ENCODE measurements at places on chromosomes 6 and 20.

DNA sequence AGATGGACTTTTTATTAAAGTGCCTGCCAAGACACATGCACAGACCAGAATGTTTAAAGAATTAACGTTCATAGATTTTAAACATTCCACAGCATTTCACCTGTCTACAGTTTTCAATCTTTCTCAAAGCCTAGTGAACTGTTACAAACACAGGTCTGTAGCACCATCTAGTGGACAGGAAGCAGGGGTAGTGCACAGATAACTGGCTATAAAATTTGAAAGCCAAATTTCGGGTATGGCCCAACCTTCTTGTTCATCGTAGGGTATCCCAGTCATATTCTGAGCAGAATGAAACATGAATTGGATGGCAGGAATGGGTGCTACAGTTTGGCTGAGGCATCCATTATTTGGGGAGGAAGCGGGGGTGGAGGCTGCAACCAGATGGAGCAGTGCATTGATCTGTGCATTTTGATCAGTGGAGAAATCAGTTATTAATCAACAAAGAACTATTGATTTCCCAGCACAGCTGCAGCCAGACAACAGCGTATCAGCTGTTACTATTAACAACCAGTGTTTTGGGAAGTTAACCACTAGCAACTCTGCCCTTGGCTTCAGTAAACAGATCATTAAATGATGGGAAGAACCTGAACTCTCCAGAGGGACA lies 56.1 kb upstream of the B3GAT2 start:
- peak; percentile 15 for DNase-seq

DNA sequence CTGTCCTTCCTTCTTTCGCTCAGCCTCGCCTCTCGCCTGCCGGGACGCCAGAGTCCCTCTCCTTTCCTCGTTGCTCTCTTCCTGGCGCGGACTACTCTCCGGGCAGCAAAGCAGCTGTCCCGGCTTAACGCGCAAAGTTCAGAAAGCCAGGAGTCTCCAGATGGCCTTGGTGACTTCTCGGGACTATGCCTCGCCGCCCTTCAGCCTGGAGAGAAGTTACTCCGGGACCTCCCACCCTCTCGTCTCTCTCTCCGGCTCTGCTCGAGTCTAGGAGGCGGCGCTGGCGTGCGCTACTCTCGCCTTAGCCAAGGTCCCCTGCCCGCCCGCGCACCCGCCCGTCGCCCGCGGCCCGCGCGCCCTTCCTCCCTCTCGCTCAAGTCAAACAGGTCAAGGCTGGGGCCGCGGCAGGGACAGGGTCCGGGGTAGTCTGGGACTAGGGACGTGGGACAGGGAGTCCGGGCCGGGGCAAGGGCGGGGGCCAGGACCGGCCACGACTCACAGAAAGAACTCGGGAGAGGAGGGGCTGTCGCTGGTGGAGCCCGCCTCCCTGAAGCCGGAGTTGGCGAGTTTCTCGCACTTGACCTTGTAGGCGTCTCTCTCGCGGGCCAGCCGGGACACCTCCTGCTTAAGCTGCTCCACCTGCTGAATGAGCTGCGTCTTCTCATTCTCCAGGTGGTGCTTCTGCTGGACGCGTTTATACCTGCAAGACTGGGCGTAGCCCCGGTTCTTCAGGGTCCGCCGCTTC lies 1.5 kb downstream of the MAFB start:
- DNase-seq = no peak

DNA sequence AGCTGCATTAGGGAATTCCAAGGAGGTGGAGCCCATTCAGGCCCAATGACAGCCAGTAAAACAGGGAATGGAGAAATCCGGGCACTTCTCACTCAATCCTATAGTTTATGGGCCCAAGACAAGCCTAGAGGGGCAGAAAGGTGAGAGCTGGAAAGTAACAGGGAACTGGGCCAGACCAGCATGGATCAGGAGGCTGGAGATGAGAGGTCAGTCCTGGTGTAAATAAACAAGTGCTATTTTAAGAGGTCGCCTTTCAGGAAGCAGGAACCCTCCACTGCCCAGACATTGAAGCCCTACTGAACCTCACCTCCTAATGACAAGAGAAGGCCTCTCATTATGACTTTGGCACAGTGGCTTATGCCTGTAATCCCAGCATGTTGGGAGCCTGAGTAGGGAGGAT lies 57.2 kb upstream of the TGM3 start:
- DNase-seq = no peak

DNA sequence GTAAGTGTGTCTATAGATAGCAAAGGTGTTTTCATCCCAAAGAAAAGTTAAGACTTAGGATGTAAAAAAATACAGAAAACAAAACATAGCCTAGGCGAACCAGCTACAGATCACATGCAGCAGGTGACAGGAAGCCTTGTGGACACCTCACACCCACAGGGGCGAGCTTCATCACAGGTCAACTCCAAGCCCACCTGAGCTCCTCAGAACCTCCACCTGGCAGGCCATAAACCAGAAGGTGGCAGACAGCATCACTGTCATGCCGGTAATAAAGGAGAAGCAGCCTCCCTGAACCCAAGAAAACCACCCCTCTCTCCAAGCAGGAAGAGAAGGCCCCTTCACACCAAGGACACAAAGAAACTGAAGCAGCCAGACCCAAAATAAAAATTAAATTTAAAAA lies 1.0 kb downstream of the RALGAPA2 start:
- no peak for DNase-seq

DNA sequence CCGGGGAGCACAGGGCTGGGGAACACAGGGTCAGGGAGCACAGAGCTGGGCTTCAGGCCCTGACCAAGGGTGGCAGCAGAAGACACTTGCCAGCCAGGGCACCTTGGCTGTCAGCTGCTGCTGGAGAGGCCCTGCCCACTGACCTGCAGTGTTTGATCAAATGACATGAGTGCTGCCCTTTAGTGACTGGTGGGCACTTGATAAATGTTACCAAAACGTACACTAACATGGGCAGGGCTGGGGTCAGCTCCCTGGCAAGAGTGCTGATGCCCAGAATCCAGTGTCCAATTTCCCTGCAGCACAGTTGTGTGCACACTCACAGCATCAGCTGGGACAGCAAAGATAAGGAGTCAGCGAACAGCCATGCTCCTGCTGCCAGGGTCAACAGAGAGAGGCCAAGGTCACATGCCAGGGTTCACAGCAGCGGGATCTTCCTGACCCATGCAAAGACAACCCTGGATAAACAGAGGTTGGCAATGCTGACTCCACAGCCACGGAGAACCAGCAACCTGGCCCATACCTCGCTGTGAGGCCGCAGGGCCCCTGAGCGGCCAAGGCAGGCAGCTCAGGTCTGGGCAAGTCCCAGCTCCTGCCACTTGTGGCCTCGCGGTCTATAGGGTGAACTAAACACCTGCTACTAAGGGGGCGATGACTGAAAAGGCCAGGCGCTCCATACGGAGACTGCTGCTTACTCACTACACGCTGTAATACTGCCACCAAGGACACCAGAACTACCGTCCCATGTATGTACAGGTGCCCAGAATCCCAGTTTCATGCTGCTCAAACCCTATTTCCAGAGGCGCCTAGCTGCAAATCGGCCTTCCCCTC lies 46.3 kb downstream of the NINL start:
- DNase-seq = no peak

DNA sequence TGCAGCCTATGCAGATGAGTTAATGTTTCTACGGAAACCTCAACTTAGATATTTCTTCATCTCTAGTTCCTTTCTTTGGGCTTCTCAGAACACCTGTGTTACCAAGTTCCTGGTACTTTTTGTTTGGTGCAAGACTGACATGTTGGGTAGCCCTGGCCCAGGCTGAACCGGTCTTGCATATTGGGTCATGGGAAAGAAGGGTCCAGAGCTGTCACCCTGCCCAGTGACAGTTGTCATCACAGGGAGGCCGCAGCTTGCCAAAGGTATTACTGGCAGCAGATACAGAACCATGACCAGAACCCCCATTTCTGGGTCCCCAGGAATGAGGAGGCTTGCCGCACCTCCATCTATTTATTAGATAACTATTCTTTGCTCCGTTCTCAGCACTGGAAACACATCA lies 40.2 kb downstream of the PDYN start:
- no peak for DNase-seq

- DNase-seq = no peak
These were observed 49.6 kb downstream of the SULF2 start for GRCh38 chr20:47735412-47736400.

DNA sequence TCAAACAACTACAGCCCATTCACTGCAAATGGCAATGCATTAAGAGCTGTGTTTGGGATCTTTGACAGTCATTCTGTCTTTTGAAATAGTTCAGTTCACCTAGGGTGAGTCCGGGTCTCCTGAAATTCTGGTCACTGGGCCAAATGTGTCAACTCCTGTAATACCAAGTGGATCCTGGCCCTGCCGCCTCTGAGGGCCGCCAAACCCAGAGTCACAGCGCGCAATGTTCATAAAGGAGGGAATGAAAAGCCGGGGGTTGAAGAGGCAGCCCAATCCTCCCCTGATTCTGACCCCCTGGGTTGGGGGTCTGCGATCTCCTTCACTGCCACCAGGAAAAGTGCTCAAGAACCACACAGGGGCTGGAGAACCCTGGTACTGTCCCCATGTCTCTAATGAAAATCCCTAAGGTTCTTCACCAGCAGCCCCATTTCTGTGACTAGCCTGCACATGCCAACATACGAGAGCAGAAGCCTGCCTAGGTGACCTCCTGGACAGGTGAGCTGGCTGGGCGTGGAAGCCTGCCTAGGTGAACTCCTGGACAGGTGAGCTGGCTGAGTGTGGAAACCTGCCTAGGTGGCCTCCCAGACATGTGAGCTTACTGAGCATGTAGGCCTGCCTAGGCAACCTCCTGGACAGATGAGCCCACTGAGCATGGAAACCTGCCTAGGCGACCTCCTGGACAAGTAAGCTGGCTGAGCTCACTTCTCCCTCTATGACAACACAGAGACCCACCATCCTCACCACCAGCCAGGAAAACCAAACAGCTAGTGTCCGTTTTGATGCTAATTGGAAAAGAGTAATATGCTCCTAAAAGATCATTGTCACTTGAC lies 16.1 kb upstream of the APMAP start:
- DNase-seq = no peak

DNA sequence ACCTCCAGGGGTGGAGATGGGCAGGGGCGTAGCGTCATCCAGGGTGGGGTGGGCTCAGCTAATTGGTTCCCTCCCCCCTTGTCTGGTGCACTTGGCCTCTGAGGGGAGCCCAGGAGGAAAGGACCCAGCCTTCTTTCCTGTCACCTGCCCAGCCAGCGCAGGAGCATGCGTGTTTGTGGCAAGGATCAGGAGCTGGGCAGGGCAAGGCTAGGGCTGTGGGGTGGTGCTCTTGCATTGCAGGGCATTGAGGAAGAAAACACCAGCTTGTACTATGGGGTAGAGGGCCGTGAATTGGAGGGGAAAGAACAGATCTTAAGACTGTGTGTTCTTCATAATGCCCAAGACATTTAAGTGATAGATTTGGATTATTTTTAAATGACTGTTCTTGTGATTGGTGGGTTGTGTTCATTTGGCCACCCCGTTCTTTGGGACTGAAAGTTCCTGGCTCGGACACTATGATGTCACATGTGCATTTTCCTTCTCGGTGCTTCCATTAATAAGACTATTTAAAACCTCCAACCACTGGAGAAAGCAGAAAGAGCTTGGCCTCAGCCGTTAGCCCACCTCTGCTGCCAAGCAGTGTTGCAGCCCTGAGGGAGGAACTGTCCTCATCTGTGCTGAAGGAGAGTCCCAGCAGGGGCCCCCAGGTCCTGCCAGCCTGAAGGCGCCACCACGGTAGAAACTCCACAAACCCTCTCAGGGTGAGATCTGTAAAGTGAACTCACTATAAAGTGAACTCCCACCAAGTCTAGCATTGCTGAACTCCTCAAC lies 136.2 kb upstream of the INSM1 start:
- DNase-seq = no peak

DNA sequence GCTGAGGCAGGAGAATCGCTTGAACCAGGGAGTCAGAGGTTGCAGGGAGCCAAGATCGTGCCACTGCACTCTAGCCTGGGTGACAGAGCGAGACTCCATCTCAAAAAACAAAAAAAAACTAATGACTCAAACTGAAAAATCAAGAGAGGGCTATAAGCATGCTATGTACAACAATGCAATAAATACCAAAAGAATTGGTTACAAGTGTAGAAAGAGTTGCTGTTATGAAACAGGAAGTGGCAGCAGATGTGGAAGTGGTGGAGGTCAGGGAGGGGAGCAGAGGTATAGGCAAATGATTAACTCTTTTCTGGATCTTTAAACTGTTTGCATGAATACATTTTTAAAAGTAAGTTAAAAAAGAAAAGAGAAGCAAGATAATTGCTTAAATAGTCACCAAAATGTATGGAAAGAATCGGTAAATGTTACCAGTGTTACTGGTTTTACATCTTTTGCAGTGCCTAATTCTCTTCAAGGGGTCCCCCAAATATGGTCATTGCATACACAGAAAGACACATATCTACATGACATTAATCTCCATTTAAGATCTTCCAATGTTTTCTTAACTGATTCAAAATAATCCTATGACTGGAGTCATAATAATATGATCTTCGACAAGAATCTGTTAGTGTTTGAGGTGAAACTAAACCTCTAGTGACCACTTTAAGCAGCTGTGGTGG lies 15.0 kb downstream of the CALHM6 start:
- peak; percentile 24 for DNase-seq

DNA sequence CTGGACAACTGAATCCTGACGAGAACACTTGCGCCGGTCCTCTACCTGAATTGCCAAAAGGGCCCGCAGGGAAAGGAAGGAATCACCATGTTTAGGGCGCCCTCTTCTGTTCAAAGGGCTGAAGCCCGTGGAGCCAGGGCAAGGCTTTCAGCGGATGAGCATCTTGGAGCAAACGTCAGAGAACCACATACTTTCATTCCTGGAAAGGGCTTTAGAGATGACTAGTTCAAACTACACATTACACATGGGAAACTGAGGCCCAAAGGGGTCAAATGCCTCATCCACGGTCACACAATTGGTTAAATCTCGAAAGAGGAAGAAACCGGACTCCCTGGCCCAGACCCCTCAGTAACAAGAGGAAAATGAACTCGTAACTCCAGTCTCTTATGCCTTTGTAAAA lies 11.5 kb upstream of the ZNF133 start:
- no peak for DNase-seq

DNA sequence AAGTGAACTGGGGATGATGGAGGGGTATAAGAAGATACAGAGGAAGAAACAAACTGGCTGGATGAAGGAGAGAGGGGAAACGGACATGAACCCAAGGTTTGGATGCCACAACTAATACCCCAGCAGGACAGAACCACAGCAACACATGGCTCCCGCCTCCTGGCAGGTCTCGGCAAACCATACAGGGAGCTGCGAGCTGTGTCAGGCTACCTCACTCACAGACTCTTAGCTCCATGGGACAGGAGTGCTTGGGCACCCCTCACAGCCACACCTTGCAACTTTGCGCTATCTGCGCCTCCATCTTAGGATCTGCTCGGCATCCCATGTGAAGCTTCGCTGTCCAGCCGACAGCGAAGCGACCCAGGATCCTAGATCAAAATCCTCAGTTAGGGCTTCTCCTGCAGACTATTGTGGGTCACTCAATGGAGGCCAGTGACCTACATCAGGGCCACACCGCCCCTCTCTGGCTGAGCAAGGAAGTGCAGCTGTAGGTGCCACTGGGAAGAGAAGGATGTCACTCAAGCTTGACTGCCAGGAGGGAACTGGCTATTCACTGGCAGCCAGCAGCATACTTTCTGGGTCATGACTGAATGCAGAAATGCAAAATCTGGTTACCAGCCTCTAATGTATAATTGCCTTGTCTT lies 174.4 kb upstream of the RIN2 start:
- peak; percentile 25 for DNase-seq

All from GM06990 (cell line).